Fibroblast of villous mesenchyme (primary cell): ENCODE measurements at places on chromosomes 5 and 9. TPM values are rescaled to one million over a fixed set of nuclear protein-coding genes. Genes with fewer than 3 reads are reported as not detected.

NMRK1 gene
- 8.6 and 11.9 TPM in 2 replicates for total RNA-seq

TAF11L10 gene
- total RNA-seq, result not detected in 2 replicates

BTNL8 gene
- not detected in 2 replicates for total RNA-seq

C9orf50 gene
- 0.32 TPM in 1 of 2 replicates, not detected in the other for total RNA-seq

MRNIP gene
- 9.0 and 13.0 TPM in 2 replicates for total RNA-seq

PDE8B gene
- 0.64 and 6.0 TPM in 2 replicates for total RNA-seq

C5orf52 gene
- total RNA-seq, result not detected in 2 replicates

KLF4 gene
- total RNA-seq, result 2.6 and 3.5 TPM in 2 replicates

FBXW5 gene
- total RNA-seq, result 104 and 115 TPM in 2 replicates

ZNF300 gene
- 5.2 and 6.9 TPM in 2 replicates for total RNA-seq

ZFP2 gene
- under 0.01 and 0.86 TPM in 2 replicates for total RNA-seq

ADGRV1 gene
- under 0.01 and 0.43 TPM in 2 replicates for total RNA-seq

FOXD4L3 gene
- 0.32 TPM in 1 of 2 replicates, not detected in the other for total RNA-seq

SNCB gene
- not detected in 2 replicates for total RNA-seq

VLDLR gene
- 4.7 and 9.0 TPM in 2 replicates for total RNA-seq

PAEP gene
- total RNA-seq, result not detected in 2 replicates

PANK3 gene
- total RNA-seq, result 55.1 and 71.7 TPM in 2 replicates

ADAMTSL2 gene
- total RNA-seq, result under 0.01 and 0.32 TPM in 2 replicates

GABRA6 gene
- total RNA-seq, result not detected in 2 replicates

SLC36A3 gene
- total RNA-seq, result not detected in 2 replicates

IFNK gene
- not detected in 2 replicates for total RNA-seq

SPINK4 gene
- total RNA-seq, result not detected in 2 replicates

PRDM9 gene
- not detected in 2 replicates for total RNA-seq

PHYHD1 gene
- 9.9 and 11.9 TPM in 2 replicates for total RNA-seq

PCA3 gene
- total RNA-seq, result under 0.01 TPM in 1 of 2 replicates, not detected in the other

C5orf58 gene
- not detected in 2 replicates for total RNA-seq

SPATA31E1 gene
- total RNA-seq, result not detected in 2 replicates

TEX48 gene
- not detected in 2 replicates for total RNA-seq

SCGB3A2 gene
- not detected in 2 replicates for total RNA-seq

SLC34A3 gene
- under 0.01 TPM in 1 of 2 replicates, not detected in the other for total RNA-seq

CDKN2A gene
- total RNA-seq, result 20.7 and 32.5 TPM in 2 replicates

FGF1 gene
- total RNA-seq, result 8.7 and 16.0 TPM in 2 replicates

C8G gene
- 0.86 TPM in 1 of 2 replicates, not detected in the other for total RNA-seq
